ENCODE measurements at places on chromosomes 5 and 9. TPM values are rescaled to one million over a fixed set of nuclear protein-coding genes. Genes with fewer than 3 reads are reported as not detected.

COL15A1 gene
- 24.0 TPM for total RNA-seq

C6 gene
- total RNA-seq = not detected

PCDHGA3 gene
- total RNA-seq = 1.4 TPM

GRCh38 chr9:19470981-19471650 lies 62.3 kb downstream of the ACER2 start:
- peaks cover 6% of the 10 kb centered on the region for H3K27me3 ChIP-seq
- no peaks in the 10 kb centered on the region for H3K36me3 ChIP-seq
- no peaks in the 10 kb centered on the region for H3K4me1 ChIP-seq
- H3K4me3 ChIP-seq = no peak overlapping the region

- H3K27me3 ChIP-seq = no peaks in the 10 kb centered on the region
- no peak overlapping the region for H3K4me3 ChIP-seq
- H3K27ac ChIP-seq = no peak overlapping the region
- DNase-seq = no peak
- H3K36me3 ChIP-seq = no peaks in the 10 kb centered on the region
These were observed 29.5 kb downstream of the PPARGC1B start for GRCh38 chr5:149759563-149759962.

ANKRD34B gene
- total RNA-seq = 0.62 TPM

DNA sequence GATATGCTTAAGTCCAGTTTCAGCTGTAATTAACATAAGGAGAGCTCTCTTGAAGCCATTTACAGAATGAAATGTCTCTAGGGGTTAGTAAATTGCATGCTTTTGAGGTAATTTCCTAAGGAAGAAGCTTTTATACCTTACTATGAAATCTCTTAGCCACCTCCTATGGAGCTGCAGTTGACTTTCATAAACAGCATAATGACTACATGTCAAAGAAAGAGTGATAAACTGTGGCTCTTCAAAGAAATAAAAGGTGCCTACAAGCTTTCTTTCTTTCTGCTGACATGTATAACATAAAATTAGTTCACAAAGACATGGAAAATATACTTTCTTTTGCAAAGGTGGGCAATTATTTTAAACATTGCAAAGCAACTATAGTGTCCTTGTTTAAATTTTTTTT lies 90.8 kb downstream of the TMEM167A start:
- H3K27ac ChIP-seq = no peak overlapping the region
- H3K27me3 ChIP-seq = no peaks in the 10 kb centered on the region
- H3K4me3 ChIP-seq = no peak overlapping the region
- DNase-seq = no peak
- H3K4me1 ChIP-seq = no peaks in the 10 kb centered on the region
- H3K36me3 ChIP-seq = no peaks in the 10 kb centered on the region

RC3H2 gene
- 66.8 TPM for total RNA-seq

DNA sequence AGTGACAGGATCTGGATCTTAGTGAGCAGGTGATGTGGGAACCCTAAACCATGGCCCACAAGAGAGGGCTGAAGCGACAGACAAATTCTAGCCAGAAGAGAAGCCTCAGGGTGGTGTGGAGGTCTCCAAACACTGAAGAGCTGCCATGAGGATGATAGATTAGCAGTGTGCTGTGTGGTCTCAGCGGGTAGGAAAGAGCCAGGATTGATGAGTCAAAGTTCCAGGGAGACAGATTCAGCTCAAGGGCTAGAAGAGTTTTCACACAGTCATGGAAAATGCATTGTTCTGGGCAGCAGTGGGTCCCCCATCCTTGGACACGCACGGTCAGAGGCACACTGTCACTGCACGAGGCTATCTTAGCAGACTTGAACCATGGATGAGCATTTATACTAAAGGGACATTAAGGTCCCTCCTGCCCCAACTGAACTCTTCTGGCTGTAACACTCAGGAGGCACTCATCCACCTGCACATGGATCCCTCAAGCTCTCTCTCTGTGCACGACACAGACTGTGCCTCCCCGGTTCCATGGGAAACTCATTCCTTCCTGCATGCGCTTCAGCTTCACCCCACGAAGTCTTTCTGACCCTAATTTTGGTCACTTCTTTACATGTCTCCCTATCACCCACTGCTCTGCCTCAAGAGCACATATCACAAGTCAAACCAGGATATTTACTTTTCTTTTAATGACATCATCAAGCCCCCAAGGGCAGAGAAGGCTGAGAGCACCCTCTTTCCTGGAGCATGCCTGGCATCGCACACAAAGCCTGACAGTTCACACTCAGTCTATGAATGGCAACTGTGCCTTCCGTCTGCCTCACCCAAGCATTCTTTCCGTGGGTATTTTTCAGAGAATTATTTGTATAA lies 84.8 kb downstream of the TLE1 start:
- H3K36me3 ChIP-seq = peaks cover 61% of the 10 kb centered on the region
- peak overlapping the region; percentile 72 for H3K4me3 ChIP-seq
- no peak for DNase-seq
- peaks cover 49% of the 10 kb centered on the region for H3K4me1 ChIP-seq
- peaks cover 6% of the 10 kb centered on the region for H3K27me3 ChIP-seq
- H3K27ac ChIP-seq = peak overlapping the region; percentile 59

IFNA2 gene
- not detected for total RNA-seq

GRCh38 chr5:149002053-149002452 lies 60.8 kb downstream of the SH3TC2 start:
- no peak for DNase-seq
- H3K36me3 ChIP-seq = no peaks in the 10 kb centered on the region

- H3K27ac ChIP-seq = no peak overlapping the region
- no peaks in the 10 kb centered on the region for H3K4me1 ChIP-seq
- no peaks in the 10 kb centered on the region for H3K36me3 ChIP-seq
These were observed 105.5 kb upstream of the CHD1 start for GRCh38 chr5:99034336-99034735.

DNA sequence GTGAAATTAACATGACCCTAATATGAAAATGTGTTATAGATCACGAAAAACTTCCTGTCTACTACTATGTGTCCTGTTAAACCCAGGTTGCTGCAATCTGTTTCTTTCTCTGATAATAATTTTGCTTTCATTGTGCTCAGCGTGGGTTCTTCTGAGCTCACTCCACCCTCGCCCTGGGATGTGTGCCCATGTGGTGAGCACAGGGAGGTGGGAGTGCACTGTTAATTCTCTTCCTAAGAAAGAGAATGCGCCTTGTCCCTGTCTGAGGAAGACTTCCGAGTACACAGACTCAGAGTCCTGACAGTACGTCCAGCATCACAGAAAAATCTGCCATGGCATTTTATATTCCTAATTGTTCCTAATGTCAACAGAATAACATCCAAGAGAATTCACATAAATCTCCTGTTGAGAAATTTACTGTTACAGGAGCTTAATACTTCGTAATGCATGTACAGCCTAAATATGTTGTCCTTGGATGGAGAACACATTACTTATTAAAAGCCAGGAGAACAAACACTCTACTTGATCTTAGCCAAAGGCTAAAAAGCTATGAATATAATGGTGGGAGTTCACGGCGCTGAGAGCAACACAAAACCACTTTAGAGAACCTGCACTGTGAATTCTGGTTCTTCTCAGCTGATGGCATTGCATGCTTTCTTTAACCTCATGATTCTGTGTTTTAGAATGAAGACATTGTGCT lies 102.6 kb downstream of the PDE4D start:
- H3K4me3 ChIP-seq = no peak overlapping the region
- H3K36me3 ChIP-seq = no peaks in the 10 kb centered on the region
- H3K4me1 ChIP-seq = peaks cover 39% of the 10 kb centered on the region
- H3K27ac ChIP-seq = peak overlapping the region; percentile 91
- DNase-seq = no peak

GRCh38 chr9:75185585-75186170 lies 97.4 kb downstream of the OSTF1 start:
- H3K4me1 ChIP-seq = no peaks in the 10 kb centered on the region
- no peak overlapping the region for H3K4me3 ChIP-seq
- no peaks in the 10 kb centered on the region for H3K36me3 ChIP-seq
- no peaks in the 10 kb centered on the region for H3K27me3 ChIP-seq
- peak; percentile 64 for DNase-seq
- no peak overlapping the region for H3K27ac ChIP-seq

MIER3 gene
- 52.3 TPM for total RNA-seq

- H3K4me1 ChIP-seq = peaks cover 11% of the 10 kb centered on the region
- no peak overlapping the region for H3K27ac ChIP-seq
- no peaks in the 10 kb centered on the region for H3K27me3 ChIP-seq
- peak overlapping the region; percentile 18 for H3K4me3 ChIP-seq
These were observed 6.1 kb downstream of the RUSC2 start for GRCh38 chr9:35495984-35496383.

DNA sequence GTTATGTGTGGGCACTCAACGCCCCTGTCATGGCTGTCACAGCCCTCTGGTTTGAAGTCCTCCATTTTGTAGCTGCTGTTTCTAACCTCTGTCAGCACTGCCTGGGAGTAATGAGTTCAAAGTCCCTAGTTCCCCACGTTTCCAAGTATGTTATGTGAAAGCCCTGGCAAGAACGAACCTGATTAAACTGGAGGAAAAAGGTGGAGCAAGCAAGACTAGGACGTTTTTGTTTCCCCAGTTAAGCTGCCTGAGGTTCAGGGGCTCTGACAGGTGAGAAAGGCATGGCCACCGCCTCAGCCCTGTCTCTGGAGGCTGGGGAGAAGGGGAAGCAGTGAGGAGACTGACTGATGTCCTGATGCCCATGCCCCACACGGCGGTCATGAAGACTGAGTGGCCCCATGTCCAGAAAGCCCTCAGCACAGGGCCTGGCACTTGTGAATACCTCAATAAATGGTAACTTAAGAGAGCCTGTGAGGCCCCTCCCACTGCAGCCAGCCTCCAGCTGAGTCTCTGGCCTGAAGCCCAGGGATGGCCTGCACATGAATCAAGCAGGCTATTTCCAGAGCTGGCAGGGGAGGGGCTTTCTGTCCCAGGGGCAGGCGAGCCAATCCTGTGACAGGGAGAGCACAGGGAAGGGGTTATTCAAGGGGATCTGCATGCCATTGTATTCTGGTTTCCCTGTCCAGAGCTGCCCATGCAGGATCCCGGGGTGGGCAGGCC lies 61.8 kb downstream of the PFDN1 start:
- peaks cover 25% of the 10 kb centered on the region for H3K4me1 ChIP-seq
- DNase-seq = peak; percentile 49
- H3K27me3 ChIP-seq = peaks cover 7% of the 10 kb centered on the region

DNA sequence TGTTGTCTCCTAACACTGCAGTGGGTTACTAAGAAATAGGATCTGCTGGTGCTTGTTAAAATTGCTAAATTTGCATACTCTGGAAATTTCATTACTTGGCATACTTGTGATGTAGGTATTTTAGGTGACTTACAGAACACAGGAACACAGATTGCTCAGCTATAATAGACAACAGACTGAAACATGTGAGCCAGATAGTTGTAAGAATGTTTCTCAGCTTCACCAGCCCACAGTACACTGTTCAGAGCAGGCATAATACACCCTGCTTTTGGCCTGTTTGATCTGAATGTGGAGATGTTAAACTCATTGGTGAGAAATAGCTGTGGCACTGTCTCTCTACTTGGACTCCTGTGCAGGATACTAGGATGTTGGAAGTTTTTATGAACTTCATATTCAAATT lies 275.7 kb downstream of the CSNK1G3 start:
- H3K36me3 ChIP-seq = peaks cover 6% of the 10 kb centered on the region
- no peak overlapping the region for H3K4me3 ChIP-seq
- no peaks in the 10 kb centered on the region for H3K27me3 ChIP-seq
- no peak overlapping the region for H3K27ac ChIP-seq
- H3K4me1 ChIP-seq = no peaks in the 10 kb centered on the region
- DNase-seq = no peak

- H3K36me3 ChIP-seq = peaks cover 4% of the 10 kb centered on the region
- no peak for DNase-seq
- peaks cover 16% of the 10 kb centered on the region for H3K27me3 ChIP-seq
- H3K4me1 ChIP-seq = no peaks in the 10 kb centered on the region
These were observed 35.1 kb downstream of the IRX4 start for GRCh38 chr5:1847611-1848010.

Measured in endothelial cell (in vitro differentiated cells).